ENCODE measurements at places on chromosomes 3 and 15.
A peak's percentile ranks its signal among the peaks of the same experiment; 100 is the strongest.

DNA sequence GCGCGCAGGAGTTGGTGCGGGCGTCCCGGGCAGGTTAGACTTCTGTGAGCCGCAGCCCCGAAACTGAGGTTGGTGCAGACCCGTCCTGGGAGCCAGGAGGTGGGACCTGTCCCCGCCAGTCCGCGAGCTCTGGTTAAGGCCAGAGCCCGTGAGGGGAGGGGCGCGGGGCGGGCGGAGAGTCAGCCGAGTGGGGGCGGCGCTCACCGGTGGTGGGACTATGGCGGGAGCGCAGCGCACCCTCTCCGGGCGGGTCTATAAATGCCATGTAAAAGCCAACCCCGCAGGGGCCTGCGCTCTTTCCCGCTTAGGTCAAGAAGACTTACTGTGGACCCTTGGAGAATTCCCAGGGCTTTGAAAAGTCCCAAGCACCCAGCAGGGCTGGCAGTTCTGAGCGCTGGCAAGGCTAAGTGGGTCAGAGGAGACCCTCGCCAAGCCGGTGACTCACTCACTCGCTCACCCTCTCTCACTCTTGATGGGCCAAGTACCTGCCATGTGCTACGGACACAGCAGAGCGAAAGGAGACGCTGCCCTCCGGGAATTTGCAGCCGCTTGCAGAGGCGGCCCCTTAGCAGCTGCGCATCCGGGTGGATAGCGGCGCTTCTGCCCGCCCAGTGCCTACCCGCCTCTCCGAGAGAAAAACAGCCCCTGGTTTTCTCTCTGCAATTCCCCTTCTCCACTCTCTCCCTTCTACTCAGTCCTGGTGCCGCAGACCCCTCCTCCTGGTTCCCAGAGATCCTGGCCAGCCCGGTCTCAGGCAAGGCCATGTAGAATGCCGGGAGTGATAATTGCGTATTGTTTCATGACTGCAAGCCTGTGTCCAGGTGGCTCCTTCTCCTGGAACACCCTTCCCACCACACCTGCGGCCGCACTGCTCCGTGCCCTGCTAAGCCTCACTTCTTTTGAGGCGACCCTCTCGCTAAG, at the start of gene ALDH1L1:
Gene ALDH1L1, minus strand, starts transcription at position 110 of the 921 bp plus-strand sequence. CDS start 19,607 bp downstream, outside the sequence.
- peak; percentile 22 for DNase-seq

DNA sequence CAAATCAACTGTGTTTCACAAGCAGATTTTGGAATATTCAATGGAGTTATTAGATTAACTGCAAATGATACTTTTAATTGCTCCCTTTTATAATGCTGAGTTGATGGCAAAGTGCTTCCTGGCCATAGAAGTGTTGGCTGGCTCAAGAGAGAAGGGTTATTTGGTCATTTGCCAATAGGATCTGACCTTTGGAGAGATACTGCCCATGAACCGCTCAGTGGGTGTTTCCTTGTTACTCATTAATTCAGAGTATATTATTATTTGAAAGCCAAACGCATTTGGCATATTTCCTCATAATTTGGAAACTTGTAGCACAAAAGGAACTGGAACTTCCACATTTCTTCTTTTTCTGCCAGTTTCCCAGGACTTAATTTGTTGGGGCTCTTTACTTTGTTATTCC, 234.7 kb downstream of the CDIN1 start:
- no peak for DNase-seq

DNA sequence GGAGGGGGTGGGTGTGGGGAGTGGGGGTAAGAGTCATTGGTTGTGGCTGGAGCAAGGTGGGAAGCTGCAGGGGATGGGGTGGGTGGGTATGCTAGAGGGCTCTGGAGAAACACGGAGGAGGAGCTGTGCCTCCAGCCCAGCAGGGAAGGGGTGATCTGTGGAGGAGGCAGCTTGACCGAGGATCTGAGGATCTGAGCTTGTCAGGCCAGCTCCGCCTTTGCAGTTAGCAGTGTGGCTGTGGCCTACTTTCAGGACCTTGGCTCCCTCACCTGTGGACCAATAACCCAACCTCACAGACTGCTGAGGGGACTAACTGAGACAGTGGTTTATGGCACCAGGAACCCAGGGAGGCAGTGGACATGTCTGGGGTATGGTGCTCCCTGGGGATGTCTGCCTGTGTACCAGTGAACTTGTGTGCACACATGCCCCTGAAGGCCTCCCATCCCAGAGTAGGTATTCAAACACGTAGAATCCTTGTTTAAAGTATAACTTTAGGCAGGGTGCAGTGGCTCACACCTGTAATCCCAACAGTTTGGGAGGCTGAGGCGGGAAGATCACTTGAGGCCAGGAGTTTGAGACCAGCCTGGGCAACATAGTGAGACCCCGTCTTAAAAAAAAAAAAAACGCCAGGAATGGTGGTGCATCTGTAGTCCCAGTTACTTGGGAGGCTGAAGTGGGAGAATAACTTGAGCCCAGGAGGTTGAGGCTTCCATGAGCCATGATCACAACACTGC, 52.5 kb upstream of the LINGO1 start:
- DNase-seq = no peak

- no peak for DNase-seq
Observed at GRCh38 chr3:112489674-112490479, 9.4 kb downstream of the BTLA start.

GRCh38 chr15:82900511-82901060, 51.9 kb downstream of the HOMER2 start:
- no peak for DNase-seq

All from esophagus squamous epithelium (tissue), 5 donors.